ENCODE measurements at places on chromosomes 1 and 21.

- DNase-seq = no peak
Observed at GRCh38 chr1:162538815-162539431, 22.6 kb upstream of the UAP1 start.

GRCh38 chr1:184647471-184647870, 107.2 kb downstream of the EDEM3 start:
- no peak for DNase-seq

DNA sequence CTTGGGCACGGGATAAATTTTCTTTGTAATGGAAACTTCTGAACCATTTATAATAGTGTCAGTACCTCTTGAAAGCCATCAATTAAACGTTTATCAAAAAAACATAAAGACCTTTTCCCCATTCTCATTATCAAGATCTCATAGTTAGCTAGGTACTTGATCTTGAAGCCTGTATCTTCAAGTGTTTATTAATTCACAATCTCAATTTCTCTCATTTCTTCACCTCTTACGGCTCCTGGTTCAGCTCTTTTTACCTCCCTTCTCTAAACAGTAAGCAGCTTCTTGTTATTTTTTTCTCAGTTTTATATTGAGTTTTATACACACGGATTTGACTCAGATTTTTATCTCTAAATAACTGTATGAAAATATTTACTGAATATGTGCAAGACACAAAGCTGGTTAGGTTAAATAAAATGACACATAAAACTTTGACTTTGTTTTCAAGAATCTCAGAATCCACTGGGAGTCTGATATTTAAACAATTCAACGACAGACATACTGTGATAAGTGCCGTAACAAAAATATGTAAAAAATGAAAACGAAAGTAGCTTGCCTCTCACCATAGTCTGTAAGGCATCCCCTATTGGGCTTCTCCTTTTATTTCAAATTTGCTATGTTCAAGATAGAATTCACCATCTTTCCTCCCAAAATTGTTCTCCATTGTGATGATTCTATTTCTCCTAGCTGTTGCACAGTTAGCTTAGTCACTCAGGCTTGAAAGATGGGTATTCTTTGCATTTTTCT, 411.6 kb upstream of the ZRANB2 start:
- no peak for DNase-seq

GRCh38 chr1:5819391-5820025, 172.7 kb downstream of the NPHP4 start:
- DNase-seq = no peak

DNA sequence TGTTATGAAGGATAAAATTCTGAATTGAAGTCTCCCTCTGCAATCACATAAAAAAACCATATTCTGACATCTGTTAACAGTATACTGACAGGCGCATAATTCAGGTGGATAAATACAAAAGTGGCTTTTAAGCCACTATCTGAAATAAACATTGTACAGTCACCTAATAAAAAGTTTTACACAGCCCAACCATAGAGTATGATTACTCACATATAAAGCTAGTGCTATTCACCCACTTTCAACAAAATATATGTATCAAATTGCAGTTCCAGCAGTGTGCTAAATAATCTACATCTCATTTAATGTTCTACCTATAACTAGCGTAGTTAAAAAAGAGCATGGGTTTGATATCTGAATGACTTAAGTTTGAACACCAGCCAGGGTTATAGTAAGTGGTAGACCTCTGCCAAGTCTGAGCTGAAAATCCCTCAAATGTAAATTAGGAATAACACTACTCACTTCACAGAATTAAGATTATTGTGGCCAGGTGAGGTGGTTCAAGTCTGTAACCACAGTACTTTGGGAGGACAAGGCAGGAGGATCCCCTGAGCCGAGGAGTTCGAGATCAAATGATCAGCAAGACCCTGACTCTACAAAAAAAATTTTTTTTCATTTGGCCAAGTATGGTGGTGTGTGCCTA, 3.9 kb downstream of the EGLN1 start:
- DNase-seq = no peak

GRCh38 chr1:11767922-11768704, 6.1 kb downstream of the C1orf167 start:
- no peak for DNase-seq

GRCh38 chr1:150720703-150721102, at the start of gene HORMAD1:
TSS of gene HORMAD1 (minus strand) at chr1:150720895. CDS start at chr1:150719505, 1,390 bp downstream.
- DNase-seq = no peak

DNA sequence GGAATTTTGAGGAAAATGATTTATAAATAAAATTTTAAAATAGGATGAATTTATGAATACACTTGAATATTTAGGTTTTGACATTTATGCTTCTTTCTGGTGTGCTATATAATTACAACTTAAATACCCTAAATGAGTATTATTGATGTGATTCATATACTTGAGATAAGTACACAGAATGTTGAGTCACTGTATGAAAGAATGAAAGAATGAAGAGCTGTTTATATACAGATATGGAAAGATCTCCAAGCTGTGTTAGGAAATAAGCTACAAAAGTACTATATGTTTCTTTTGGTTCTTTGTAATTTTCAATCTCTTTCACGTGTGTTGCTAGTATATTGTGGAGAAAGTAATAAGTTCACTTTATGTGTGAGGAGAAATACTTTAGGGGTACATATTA, 147.2 kb downstream of the RASAL2 start:
- no peak for DNase-seq

All from Right ventricle myocardium superior (tissue), 1 donor.